ENCODE measurements at places on chromosomes 6 and 20. TPM values are rescaled to one million over a fixed set of nuclear protein-coding genes. Genes with fewer than 3 reads are reported as not detected.

The DEFB132 gene
- total RNA-seq, result not detected

The PERP gene
- 4.8 TPM for total RNA-seq

The TSPO2 gene
- not detected for total RNA-seq

The IL20RA gene
- total RNA-seq, result not detected

The ME1 gene
- not detected for total RNA-seq

GRCh38 chr6:3340358-3340802 lies 81.6 kb downstream of the PSMG4 start:
- DNase-seq, result no peak

DNA sequence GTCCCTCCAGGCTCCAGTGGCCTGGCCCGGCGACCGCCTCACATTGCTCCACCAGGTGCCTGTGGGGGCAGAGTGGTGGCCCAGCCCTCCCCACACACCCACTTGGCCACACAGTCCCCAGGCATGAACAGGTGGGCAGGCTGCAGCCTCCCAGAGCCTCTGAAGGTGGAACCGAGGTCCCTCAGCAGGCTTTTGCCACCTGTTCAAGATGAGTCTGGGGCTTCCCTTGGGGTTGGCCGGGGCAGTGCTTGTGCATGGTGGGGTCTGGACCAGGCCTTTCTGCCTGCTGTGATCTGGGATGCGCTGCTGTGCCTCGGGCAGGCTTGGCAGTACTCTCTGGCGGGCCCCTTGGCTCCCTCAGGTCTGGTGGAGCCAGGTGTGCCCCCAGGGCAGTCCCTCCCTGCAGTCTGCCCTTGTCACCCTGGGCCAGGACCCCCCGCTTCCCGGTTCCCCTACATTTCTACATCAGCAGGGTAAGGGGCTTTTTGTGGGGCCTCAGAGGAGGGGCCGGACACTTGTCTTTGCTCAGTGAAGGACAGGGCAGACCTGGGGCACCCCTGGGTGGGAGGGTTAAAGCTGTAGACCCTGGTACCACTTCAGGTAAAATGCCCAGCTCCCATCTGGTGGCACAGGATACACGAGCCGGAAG lies 2.7 kb upstream of the COL9A3 start:
- no peak for DNase-seq

GRCh38 chr6:122692175-122692598 lies 82.0 kb downstream of the PKIB start:
- DNase-seq, result no peak

GRCh38 chr6:129981598-129981997 lies 36.8 kb upstream of the L3MBTL3 start:
- DNase-seq, result no peak

GRCh38 chr20:51507216-51508036 lies 35.1 kb downstream of the NFATC2 start:
- DNase-seq, result no peak

DNA sequence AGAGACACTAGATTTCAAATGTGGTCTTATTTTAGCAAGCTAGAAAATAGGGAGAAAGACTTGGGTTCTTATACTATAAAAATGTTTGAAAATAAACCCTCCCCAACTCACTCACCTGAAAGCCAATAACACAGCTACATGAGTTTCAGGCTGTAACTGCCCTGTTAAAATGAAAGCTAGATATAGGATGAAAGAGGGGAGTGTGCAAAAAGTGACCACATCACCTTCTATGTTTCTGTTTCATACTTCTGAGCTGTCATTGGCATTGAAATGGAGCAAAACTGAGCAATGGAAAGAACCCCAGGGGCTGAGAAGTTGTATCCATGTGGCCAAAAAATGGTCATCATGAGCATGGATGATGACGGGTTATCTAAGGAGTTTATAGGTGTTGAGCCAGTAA lies 148.1 kb upstream of the TENT5A start:
- DNase-seq, result no peak
